Kasumi-1 (cell line): ENCODE measurements at places on chromosomes 1 and 21.

GRCh38 chr1:82950606-82951200 lies 1048.2 kb downstream of the TTLL7 start:
- DNase-seq: no peak

- no peak for DNase-seq
Measured at GRCh38 chr1:22328331-22329147, 123.1 kb upstream of the ZBTB40 start.

GRCh38 chr1:168257397-168257796 lies 23.3 kb upstream of the TBX19 start:
- no peak for DNase-seq

GRCh38 chr1:156667968-156668709 lies 9.1 kb downstream of the NES start:
- no peak for DNase-seq

DNA sequence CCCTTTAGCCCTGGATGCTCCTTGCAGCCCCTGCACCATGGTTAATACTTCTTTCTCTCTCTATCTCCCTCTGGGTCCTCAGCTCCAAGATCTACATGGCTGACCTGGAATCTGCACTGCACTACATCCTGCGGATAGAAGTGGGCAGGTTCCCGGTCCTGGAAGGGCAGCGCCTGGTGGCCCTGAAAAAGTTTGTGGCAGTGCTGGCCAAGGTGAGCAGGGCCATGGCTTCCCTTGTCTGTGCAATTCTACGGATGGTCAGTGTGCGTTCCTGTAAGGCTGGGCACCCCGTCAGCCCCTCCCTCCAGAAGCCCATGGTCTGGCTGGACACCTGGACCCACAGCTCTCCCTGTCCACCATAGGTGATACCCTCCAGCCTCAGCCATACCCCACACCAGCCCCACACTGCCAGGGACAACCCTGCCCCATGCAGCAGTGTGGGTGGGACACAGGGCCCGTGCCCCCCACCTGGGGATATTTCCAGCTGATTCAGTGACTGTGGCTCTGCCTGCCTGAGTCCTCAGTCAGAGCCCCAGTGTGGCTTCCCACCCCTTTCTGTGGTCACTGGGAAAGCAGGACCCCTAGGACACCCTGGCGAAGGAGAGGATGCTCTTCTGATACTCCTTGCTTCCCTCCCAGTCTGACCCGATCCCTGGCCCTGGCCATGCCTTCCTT lies 31.4 kb downstream of the QSOX1 start:
- DNase-seq: no peak

GRCh38 chr1:76083189-76083588 lies 8.6 kb downstream of the ST6GALNAC3 start:
- DNase-seq: no peak

- no peak for DNase-seq
Measured at GRCh38 chr1:89610457-89611011, 22.4 kb upstream of the LRRC8C start.

GRCh38 chr1:91007092-91007491 lies 14.7 kb downstream of the ZNF644 start:
- DNase-seq: no peak

- DNase-seq: peak; percentile 89
Measured at GRCh38 chr1:35717911-35718476, 690 bp downstream of the C1orf216 start.

GRCh38 chr1:43648221-43648847 lies 1.6 kb upstream of the KDM4A start:
- DNase-seq: no peak

GRCh38 chr21:26391166-26391565 lies 181.9 kb downstream of the CYYR1 start:
- DNase-seq: no peak

GRCh38 chr1:37606481-37607263 lies 10.9 kb upstream of the GNL2 start:
- DNase-seq: no peak

DNA sequence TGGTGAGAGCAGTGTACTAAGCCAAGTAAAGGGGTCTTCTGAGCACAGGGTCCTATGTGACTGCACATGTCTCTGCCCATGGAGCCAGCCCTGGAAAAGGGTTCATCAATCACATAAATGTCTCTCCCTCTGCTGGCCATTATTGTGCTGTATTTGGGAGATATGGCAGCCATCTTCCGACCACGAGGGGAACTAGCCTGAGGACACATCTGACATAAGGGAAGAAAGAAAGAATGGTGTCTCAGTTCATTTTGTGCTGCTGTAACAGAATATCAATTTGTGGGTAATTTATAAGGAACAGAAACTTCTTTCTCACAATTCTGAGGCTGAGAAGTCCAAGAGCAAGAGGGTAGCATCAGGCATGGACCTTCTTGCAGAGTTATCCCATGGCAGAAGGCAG lies 55.1 kb upstream of the GJA5 start:
- DNase-seq: no peak

DNA sequence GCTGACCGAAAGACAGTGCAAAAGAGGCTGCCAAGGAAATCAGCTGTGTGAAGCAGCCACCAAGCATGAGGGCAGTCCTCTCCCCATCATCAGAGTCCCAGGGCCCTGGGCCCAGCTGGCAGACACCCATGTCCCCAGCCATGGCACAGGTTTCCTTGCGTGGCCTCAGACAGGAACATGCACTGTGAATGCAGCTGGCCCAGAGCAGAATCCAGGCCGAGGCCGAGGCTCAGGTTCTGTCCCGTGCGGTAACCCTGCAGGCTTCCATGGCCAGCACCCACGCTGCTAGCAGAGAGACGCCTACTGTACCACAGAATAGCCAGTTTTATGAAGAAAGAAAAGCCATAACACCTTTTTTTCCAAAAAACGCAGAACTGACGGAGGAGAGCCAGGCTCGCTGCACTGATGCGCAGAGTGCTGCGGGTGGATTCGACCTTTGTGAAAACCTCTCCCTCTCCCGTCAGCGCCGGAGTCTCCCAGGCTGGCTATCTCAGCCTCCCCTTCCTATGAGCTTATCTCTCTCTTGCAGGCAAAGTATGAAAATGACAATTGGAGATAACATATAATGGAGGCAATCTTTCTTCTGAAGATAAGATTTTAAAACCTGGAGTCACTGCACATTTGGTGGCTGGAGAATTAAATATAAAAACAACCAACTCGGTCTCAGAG lies 106.6 kb downstream of the NPHP4 start:
- no peak for DNase-seq

- DNase-seq: peak; percentile 90
Measured at GRCh38 chr1:89804642-89805237, 16.1 kb upstream of the LRRC8D start.

GRCh38 chr1:154747740-154748404 lies 122.2 kb downstream of the KCNN3 start:
- peak; percentile 52 for DNase-seq

- DNase-seq: no peak
Measured at GRCh38 chr1:12756768-12757413, 10.9 kb downstream of the CFAP107 start.

DNA sequence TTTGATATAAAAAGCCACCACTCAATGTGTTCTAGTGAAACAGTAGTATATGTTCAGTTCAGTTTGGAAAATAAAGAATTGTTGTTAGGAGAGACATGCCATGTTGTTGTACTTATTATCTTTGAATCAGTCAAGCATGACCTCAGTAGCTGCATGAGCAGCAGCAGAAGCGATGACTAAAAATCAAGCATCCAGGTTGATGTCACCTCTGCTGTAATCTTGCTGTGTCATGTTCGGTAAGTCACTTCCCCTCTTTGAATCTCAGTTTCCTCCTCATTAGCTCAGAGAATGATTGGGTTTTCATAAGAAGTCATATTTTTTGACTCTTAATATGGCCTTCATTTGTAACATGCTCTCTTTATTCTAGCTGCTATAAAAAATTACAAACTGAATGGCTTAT lies 428.4 kb upstream of the B3GALT2 start:
- no peak for DNase-seq

GRCh38 chr1:12556368-12556930 lies 61.6 kb downstream of the DHRS3 start:
- no peak for DNase-seq

DNA sequence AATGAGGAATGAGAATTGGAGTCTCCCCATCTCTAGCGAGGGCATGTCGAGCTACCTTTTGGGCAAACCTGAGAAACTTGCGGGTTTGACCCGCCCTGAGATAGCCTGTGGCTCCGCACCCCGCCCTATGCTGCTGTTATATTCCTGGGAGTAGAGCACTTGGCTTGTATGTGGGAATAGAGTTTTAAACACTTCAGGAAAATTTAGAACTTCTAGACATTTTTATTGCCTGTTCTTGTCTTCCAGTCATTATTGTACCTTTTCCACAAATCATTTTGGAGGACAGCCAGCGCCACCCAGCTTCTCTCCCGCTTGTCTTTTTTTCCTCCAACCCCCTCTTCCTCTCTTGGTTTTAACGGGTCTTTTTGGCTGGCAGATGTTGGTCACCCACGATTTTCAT lies 738 bp downstream of the GNPAT start:
- peak; percentile 39 for DNase-seq

DNA sequence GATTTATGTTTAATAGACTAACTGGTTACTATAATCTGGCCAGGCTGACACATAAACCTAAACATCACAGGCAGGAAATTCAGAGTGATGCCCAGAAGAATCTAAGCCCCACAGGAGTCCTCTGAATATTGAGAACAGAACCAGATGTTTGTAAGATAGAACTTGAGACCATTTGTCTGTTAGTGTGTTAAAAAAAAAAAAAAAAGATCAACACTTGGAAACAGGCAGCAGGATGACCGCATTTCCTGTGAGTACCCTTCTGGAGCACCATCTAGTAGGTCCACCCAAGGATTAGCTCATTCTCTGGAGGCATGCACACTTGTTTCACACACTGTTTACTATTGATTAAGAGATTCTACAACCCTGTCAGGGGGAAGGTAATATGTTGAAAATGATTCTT lies 111.4 kb upstream of the VANGL1 start:
- DNase-seq: no peak

- DNase-seq: no peak
Measured at GRCh38 chr1:156423422-156424352, 54.7 kb downstream of the RHBG start.

DNA sequence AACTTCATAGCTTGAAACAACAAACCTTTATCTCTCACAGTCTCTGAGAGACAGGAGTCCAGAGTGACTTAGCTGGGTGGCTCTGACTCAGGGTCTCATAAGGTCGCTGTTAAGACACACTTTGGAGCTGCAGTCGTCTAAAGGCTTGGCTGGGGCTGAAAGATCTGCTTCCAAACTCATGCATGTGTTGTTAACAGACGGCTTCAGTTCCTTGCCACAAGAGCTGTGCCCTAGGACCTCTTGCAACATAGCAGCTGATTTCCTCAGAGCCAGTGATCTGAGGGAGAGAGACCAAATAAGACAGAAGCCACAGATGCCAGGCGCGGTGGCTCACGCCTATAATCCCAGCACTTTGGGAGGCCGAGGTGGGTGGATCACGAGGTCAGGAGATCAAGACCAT lies 176.8 kb downstream of the DISC1 start:
- DNase-seq: peak; percentile 80

DNA sequence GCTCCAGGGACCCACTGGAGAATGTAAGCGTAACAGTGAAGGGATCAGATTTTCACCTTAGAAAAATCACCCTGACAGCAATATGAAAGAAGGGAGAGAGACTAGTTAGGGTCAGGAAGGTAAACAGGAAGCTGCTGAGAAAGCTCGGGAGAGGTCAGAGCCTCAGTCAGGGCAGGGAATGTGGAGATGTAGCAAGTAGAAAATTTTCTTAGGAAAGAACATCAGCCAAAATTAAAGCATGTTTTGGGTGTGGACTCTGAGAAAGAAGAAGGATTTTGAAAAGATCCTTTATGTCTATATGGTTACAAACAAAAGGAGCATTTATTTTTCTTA lies 16.7 kb upstream of the ERICH3 start:
- no peak for DNase-seq

DNA sequence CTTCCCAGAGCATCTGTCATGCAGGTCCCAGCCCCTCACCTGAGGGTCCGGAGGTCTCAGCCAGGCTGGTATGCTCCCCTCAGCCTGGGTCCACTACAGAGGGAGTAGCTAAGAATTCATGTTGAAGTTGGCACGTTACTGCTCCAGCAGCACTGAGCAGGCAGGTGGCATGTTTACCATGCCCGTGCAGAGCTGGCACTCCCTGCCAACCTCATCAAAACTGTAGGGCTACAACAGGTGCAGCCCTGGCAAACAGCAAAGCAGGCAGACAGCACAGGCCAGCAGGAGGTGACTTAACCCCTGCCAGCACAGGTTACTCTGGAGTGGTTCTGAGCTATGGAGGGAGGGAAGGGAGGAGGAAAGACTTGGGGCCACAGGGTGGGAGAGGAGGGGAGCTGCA lies 46.4 kb downstream of the NUAK2 start:
- DNase-seq: no peak

- DNase-seq: no peak
Measured at GRCh38 chr1:55547405-55547804, 332.2 kb upstream of the USP24 start.

- peak; percentile 73 for DNase-seq
Measured at GRCh38 chr1:219460896-219461815, 151.7 kb downstream of the ZC3H11B start.

DNA sequence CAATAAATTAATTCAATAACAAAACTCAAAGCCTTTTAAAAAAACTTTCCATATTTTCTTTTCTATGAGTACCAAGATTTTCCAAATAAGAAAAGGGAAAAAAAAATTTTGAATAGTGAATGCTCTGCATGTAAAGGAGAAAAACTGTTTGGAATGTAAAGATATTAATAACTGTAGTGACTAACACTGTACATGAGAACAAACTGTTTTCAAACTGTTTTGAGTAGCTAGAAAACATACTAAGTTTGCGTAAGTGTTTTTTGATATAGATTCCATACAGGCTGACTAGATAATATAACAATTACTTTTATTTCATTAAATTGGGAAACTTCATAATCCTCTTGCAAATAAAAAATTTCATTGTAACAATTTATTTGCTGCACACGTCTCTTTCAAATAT lies 150.5 kb downstream of the DPYD start:
- no peak for DNase-seq

- DNase-seq: no peak
Measured at GRCh38 chr1:19643121-19643520, 990 bp upstream of the NBL1 start.
